ENCODE measurements at places on chromosomes 16 and 17. TPM values are rescaled to one million over a fixed set of nuclear protein-coding genes. Genes with fewer than 3 reads are reported as not detected.

BIRC5 gene
- total RNA-seq, result 4.8 TPM

FAM222B gene
- total RNA-seq, result 4.2 TPM

TBC1D16 gene
- 38.3 TPM for total RNA-seq

TPSG1 gene
- not detected for total RNA-seq

CD300LG gene
- total RNA-seq, result not detected

CLEC3A gene
- not detected for total RNA-seq

MYCBPAP gene
- 0.59 TPM for total RNA-seq

CA5A gene
- total RNA-seq, result not detected

YBX2 gene
- total RNA-seq, result not detected

CRISPLD2 gene
- 47.8 TPM for total RNA-seq

NPIPA8 gene
- not detected for total RNA-seq

MAF gene
- 3.9 TPM for total RNA-seq

MRC2 gene
- 847 TPM for total RNA-seq

PRKCB gene
- under 0.01 TPM for total RNA-seq

TVP23B gene
- 207 TPM for total RNA-seq

TPPP3 gene
- total RNA-seq, result 0.46 TPM

SSTR5 gene
- not detected for total RNA-seq

TSNAXIP1 gene
- 0.32 TPM for total RNA-seq

PRSS53 gene
- total RNA-seq, result 9.6 TPM

CD300A gene
- total RNA-seq, result not detected

PDF gene
- total RNA-seq, result 14.4 TPM

ZNF830 gene
- 11.3 TPM for total RNA-seq

GABARAP gene
- 179 TPM for total RNA-seq

RUNDC1 gene
- 13.3 TPM for total RNA-seq

LRRC37A gene
- total RNA-seq, result 2.6 TPM

CASKIN1 gene
- 0.30 TPM for total RNA-seq

OR1A1 gene
- total RNA-seq, result not detected

CCDC144A gene
- total RNA-seq, result 9.2 TPM

PTGES3L gene
- total RNA-seq, result 0.89 TPM

TMED6 gene
- 0.30 TPM for total RNA-seq

KCNJ2 gene
- total RNA-seq, result 0.59 TPM

ARMC7 gene
- total RNA-seq, result 1.8 TPM

MAPT gene
- under 0.01 TPM for total RNA-seq

ST6GALNAC2 gene
- total RNA-seq, result 0.55 TPM

MYOCD gene
- 5.2 TPM for total RNA-seq

CLDN7 gene
- 0.60 TPM for total RNA-seq

ZNF213 gene
- total RNA-seq, result 8.0 TPM

GLP2R gene
- total RNA-seq, result not detected

MPV17L gene
- total RNA-seq, result 0.23 TPM
